GM03348 (cell line): ENCODE measurements at places on chromosomes 1 and 21.

- peak; percentile 78 for DNase-seq
These were observed 1.8 kb downstream of the ARF1 start for GRCh38 chr1:228084325-228084724.

DNA sequence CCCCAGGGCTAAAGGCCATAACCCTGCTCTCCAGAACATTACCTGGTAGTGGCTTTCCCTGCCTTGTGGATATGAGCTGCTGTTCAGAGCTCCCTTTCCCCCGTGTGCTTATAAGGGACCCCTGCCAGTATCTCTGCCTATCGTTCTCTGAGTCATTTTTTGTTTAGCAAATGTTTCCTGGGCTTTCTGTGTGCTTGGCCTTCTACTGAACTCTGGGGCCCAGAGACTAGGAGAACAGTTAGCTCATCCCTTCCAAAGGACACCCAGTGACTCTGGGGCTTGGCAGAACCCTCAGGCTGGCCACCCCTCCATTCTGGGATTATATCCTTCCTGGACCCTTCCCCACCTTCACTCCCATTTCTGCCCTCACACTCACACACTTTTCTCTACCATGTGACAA, 80.8 kb upstream of the POU3F1 start:
- no peak for DNase-seq

DNA sequence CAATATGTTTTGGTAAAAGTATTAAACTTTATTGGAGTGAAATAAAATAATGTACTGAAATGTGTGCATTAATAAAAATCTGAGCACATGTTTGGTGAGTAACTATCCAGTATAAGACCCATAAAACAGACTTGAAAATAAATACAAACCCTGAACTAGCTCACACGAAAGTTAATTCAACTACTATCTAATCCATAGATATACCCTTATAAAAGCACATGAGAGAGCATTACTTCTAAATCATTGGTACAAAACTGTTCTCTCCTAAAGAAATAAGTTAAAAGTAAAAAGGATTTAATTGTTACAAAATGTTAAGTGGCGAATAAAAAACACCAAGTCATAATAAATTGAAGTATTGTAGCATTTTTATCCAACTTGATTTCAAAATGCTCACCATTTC, 295.6 kb downstream of the PTPRC start:
- DNase-seq = no peak

- DNase-seq = peak; percentile 79
These were observed 26.8 kb downstream of the TSHB start for GRCh38 chr1:115056395-115056798.

DNA sequence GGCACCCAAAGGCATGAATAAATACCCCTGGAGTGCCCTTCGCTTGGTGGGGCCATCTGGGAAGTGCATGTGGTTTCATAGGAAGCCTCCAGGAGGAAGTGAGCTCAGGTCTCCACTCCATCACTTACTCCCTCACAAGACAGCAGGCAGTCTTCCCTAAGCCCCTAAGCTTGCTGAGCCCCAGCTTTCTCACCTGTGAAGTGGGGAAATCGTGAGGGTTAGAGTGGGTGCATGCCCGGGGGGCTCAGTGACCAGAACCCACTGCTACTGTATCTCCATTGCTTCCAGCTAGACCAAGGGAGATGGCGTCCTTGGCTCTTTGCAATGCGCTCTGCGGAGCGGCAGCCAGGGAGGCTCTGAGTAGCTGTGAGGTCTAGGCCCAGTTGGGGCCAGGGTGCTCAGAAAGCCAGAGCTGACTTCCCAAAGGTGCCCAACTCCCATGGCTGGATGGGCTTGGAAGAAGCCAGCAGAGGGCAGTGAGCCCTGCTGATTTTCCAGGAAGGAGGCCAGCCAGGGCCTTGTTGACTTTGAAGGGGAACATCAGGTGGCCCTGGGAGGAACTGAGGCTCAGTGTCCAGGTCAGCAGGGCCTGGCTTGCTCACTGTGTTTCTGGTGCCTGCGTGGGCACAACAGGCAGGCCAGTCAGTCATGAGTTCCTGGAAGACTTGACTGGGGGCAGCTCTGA, 27.3 kb downstream of the CDCP2 start:
- peak; percentile 31 for DNase-seq

DNA sequence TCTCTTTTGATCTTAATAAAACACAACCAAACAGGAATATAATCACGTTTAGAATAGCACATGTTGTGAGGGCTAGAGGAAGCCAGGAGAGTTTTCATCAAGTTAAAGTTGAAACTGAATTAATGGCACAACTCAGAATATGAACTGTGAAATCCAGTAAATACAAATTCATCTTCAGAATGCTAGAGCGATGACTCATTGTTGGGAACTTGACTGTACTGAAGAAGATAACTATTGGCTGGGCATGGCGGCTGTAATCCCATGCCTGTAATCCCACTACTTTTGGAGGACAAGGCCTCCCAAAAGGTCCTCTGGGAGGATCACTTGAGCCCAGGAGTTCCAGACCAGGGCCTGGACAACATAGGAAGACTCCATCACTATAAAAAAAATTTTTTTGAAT, 8.8 kb downstream of the SYF2 start:
- DNase-seq = peak; percentile 39

GRCh38 chr1:10870493-10871096, 74.1 kb upstream of the CASZ1 start:
- DNase-seq = no peak

DNA sequence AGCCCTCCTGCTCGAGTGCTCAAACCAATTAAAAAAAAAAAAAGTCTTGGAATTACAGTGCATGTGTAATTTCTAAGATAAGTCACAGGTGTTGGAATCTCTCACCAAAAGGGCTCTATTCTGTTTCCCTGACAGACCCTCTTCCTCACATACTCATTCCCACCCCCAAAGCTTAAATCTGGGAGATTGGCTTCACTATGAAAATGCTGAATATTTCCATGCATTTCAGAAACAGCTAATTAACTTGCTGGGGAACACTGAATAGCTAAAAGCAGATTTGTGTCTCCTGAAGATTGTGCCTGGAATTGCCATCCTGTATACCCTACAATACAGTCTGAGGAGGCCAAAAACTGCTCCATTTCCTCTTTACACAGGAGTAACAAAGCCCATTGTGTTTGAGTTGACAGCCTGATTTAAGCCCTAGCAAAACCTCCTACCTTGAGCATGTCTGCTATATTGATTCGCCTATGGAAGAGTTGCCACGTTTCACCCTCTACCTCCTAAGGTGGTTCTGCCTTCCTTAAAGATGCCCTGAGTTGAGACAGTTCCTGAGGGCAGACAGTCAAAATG, 1.4 kb upstream of the PIK3R3 start:
- DNase-seq = no peak

DNA sequence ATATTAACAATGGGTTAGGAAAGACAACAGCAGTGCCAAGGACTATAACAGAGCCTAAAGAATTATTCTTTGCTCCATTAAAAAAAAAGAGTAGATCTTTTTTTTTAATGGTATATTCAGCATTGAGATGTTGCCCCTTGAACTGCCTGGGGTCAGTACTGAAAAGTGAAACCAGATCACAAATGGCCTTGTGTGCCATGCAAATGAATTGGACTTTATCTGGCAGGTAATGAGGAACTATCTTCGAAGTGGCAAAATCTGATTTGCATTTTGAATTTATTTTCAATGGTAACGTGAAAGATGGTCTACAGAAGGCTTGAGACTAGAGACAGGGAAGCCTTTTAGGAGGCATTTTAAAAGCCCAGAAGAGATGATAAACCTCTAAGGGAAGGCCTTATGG, 21.4 kb upstream of the PKN2 start:
- DNase-seq = no peak

DNA sequence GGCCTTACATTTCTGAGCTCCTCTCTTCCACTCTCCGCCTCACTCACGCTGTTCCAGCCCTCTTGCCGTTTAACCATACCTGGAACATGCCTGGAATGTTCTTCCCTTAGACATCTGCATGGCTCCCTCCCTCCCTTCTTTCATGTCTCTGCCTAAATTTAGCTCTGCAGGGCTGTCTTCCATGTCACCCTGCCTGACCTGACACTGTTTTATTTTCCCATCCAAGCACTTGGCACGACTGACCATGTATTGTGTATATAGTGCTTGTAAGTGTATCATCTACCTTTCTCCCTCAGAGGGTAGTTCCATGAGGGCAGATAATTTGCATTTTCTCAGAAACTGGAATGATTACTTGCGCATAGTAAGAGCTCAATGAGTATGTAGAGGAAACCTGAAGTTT, 47.3 kb downstream of the ST6GALNAC3 start:
- no peak for DNase-seq

GRCh38 chr1:41362357-41362721, 1.1 kb downstream of the FOXO6 start:
- no peak for DNase-seq

DNA sequence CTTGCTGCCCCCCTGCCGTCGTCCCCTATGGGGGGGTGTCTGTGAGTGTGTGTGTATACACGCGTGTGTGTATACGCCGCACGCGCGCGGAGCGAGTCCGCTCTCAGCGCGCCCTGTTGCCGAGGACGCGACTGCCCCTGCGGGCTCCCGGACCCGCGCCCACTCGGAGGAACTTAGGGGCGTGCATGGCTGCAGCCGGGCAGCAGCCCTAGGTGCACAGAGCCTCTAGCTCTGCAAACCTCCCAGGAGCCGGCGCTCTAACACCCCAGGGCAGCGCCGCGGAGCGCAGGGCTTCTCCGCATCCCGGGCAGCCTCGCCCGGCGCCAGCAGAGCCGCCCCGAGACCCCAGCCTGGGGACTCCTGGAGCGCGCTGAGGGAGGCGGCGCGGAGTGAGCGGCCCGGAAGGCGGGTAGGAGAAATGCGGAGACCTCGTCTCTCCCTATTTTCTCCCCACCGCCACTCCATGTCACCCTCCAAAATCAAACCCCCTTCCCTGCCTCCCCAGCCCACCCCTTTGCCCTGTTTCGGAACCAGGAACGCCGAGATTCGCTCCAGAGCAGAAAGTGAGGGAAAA, 574 bp downstream of the ITPKB start:
- DNase-seq = peak; percentile 59

DNA sequence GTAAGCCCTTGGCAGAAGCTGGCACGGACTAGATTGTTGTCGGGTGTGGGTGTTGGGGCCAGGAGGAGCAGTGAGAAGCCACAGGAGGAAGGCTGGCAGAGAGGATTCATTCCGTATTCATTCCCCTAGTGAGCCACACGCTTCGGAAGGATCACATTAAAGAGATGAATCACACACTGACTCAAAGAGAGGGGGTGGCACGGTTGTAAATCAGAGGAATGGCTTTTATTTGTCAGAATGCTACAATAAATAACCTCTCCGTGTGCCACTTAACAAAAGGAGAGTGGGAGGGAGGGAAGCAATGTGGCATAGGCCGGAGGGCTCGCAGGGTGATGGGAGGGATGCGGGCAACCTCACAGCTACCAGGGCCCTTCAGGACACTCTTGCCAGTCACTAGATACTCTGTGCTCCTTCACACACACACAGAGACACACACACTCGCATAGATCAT, 135.5 kb downstream of the HIVEP3 start:
- DNase-seq = peak; percentile 87

- DNase-seq = no peak
These were observed 355 bp downstream of the SHISAL2A start for GRCh38 chr1:52633291-52633754.

DNA sequence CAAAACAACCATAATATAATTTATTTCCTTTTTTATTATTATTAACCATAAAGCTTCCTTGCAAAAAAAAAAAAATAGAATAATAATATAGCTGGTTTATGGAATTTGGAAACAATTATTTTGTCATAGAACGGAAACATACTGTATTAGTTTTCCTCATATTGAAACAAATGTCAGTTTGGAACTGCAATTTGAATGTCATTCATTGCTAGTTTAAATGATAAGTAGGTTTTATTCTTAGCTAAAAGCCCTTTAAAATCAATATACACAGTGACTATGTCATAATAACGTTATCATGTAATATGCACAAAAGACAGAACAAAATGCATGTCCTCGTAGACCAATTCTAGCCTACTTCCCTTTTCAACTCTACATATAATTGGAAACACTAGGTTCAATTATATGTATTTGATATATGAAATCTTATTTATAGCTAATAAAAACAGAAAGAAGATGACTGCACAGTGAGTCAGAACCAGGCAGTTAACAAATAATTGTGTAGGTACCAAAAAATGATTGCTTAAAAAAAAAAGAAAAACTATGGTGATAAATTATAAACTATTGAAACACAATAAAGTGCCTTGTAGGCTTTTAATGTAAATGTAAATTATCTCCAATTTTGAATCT, 85.2 kb upstream of the EXO1 start:
- DNase-seq = no peak

DNA sequence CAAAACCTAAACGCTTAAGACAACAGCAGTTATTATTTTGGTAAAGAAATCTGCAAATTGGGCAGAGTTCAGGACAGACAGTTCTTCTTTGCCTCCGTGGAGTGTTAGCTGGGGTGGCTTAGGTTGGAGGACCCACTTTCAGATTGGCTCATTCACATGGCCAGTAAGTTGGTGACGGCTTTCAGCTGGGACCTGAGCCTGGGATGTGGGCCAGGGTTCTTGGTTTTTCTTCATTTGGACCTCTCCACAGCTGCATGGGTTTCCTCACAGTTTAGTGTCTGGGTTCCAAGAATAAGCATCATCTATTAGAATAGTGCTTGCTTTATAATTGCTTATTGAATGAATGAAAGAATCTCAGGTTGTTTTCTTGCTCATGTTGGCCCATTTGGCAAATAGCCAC, 72.2 kb downstream of the ATF6 start:
- DNase-seq = no peak

DNA sequence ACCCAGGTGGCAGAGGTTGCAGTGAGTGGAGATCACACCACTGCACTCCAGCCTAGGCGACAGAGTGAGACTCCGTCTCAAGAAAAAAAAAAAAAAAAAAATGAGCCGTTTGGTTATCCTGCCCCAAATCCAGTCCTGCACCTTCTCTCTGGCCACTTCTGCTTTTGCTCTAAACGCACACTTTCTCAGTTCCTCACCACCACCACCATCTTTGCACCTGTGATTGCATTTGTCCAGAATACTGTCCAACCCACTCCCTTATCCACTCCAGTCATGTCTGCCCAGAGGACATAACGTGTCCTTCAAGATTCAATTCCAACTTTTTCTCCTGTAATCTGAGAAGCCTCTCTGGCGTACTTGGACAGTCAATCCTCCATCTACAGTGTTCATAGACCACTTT, 2.2 kb upstream of the NEK2 start:
- DNase-seq = no peak

DNA sequence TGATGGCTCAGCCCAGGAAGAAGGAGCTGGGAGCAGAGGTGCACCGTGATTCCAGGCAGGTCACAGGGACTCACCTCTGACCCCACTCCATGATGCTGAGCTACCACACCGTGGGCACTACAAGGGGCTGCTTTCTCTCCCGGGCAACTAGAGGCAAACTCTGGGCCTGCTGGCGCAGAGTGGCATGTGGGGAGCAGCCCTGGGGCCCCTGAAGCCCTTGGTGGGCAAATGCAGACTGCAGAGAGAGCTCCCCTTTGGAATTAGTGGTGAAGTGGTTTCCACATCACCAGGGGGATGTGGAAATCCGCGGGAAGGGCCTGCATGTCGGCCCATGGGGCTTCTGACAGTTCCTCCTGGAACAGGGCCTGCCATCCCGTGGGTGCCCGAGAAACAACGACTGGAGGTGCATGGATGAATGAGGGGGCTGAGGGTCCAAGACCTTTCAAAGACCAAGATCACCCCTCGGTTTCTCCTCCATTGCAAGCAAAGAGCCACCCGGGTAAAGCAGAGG, 11.8 kb upstream of the MMEL1 start:
- peak; percentile 4 for DNase-seq

- DNase-seq = no peak
These were observed 79.8 kb upstream of the COX20 start for GRCh38 chr1:244755673-244756072.
